ENCODE measurements at places on chromosomes 3 and 15.

DNA sequence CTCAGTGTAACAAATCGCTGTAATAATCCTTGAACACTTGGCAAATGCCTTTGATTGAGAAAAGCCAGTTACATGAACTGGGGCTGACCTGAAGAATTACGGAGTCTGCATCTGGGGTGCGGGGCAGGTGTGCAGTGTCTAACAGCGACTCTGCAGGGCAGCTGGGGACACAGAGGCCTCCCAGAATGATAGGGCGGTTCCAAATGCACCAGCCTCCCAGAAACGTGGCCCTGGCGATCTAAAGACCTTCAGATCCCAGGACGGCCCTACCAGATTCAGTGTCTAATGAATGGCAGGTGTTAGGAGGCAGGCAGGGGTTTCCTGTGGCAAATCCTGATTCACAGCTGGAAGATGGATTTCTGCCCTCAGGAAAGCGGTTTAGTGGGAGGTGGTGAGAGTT is 100.5 kb upstream of the RGMA start:
- no peak for DNase-seq

DNA sequence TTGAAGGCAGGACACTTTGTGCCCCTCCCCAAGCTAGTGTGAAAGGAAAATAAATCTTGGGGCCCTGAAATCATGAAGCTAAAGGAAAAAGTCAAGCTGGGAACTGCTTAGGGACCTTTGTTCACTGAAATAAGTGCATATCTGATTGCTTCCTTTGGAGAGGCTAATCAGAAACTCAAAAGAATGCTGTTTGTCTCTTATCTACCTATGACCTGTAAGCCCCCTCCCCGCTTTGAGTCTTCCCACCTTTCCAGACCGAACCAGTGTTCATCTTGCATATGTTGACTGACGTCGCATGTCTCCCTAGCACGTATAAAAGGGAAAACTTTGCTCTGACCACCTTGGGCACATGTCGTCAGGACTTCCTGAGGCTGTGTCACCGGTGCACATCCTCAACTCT is 53.1 kb downstream of the SLC30A4 start:
- no peak for DNase-seq

DNA sequence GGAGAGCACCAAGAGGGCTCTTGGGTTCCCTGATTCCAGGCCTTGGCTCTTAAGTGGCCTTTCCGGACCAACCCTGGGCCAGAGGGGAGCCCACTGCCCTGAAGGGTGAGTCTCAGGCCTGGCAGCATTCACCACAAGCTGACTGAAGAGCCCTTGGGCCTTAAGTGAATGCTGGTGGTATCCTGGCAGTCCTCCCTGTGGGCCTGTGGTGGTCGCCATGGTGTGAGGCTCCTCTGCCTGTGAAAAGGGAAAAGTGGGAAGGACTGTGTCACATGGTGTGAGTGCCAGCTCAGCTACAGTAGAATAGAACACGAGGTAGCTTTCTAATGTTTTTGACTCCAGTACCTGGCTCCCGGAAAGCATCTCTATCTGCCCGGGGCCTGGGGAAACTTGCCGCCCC is 15.3 kb downstream of the CHDH start:
- no peak for DNase-seq

DNA sequence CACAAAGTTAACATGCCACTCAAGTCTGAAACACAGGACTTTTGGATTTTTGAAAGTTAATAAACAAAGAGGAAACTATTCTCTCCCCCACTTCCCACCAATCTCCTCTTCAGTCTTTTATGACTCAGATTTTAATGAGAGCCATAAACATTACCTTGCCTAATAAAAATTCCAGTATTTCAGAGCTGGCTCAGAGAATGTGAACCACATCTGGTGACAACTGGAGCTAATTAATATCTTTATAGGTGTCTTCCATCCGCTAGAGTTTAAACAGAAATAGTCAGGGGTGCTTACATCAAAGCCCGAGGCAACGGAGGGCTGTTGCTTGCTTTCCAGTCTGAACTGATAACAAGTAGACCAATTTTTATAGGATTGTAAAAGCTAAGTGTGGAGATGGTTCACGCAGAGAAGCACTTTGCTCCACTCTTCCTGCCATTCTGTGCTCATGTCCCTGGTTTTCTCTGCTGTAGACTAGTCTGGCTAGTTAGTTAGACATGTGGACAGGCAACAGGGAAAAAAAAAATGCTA is 363.6 kb downstream of the NR2F2 start:
- DNase-seq = no peak

DNA sequence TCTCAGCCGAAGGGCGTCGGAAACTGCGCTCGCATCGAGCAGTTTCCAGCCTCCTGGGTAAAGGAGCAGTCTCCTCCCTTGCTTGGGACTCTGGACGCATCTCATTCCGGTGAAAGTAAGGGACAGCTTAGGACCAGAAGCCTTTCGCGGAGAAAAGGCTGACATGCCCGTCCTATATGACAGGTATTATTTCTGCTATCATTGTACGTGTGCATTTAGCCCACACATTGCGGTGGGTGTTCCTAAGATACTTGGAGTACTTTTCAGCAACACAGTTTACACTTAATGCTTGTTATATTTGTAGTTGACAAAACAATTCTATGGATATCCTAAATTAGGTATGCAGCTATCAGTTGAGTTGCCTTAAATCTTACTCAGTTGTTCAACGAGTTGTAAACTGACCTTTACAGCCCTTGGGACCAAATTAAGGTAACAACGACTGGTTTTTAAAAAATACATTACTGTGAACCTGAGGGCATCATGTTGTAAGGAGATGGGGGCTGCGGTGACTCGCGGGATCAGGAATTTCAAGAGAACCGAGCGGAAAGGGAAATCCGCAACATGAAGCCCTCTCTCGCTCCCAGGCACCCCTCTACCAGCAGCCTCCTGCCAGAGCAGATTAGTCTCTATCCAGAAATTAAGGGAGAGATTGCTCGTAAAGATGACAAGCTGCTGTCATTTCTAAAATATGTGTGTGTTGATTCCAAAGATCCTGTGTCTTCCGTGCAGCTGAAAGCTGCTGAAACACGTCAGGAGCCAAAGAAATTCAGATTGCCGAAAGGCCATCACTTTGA is 632 bp upstream of the COPS2 start:
- DNase-seq = no peak

GRCh38 chr3:115790759-115791158 is 167.4 kb downstream of the GAP43 start:
- no peak for DNase-seq

GRCh38 chr15:68464448-68465090 is 32.6 kb upstream of the ITGA11 start:
- DNase-seq = no peak

DNA sequence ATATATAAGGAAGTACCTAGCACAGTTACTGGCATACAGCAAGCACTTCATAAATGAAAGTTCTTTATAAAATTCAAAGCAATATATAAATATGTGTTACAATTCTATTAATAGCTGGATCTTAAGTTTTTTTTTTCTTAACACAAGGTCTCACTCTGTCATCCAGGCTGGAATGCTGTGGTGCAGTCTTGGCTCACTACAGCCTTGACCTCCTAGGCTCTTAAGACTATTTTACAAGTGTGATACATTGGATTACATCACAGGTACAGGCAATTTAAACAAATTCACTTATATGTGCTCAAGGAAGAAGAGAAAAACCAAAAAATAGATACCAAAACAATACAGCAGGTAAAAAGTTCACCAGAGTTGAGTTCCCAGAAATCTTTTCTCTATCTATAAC is 60.6 kb downstream of the ZNF280D start:
- DNase-seq = no peak

GRCh38 chr3:189053322-189053721 is 118.4 kb upstream of the TPRG1 start:
- no peak for DNase-seq

- DNase-seq = no peak
These were observed 12.1 kb downstream of the GK5 start for GRCh38 chr3:142213298-142213697.

DNA sequence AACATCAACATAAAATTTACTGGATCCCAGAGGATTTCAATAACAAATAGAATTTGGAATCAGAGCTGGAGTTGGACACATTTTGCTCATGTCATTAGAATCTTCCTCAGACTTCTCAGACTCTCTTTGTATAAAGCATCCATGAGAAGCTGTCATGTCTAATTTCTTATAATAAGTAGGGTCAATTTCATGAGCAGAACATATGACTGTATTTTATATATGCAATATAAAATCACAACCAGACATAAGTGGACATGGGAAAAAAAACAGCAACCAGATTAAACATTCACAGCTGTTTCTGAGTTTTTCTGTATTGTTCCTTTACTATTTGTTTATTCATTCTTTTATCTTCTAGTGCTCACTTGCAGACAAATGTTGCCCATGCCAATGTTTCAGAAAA is 325.5 kb downstream of the RBMS3 start:
- no peak for DNase-seq

DNA sequence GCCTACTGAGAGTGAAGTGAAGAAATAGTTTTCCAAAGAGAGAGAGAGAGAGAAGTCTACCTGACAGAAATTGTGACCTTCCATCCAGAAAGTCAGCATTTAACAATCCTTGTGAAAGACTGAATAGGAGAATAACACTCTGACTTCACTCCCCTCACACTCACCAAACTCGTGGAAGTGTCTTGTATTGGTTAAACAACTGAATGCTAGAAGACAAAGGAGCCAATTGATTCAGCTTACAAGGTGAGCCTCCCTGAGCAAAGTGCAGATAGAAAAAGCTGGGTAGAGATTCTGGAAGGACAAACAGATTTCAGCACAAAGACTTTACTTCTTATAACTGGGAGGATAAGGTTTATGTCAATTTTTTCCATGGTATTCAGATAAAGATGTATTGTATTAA is 40.8 kb upstream of the OSTN start:
- no peak for DNase-seq

DNA sequence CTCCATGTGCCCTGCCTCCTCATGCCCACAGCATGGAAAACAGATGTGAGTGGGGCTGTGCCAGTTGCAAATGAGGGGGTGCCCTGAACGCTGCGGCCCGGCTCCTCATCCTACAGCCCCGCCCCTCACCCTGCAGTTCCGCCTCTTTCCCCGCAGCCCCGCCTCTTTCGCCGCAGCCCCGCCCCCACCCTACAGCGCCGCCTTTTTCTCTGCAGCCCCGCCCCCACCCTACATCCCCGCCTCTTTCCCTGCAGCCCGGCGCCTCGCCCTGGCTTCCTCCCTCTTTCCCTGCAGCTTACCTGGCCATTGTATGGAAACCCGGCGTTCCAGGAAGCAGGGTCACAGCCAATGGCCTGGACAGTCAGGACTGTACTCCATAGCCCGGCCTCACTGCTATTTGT is 284.9 kb downstream of the TLE3 start:
- DNase-seq = no peak

GRCh38 chr15:77772641-77773402 is 140.1 kb upstream of the LINGO1 start:
- no peak for DNase-seq

GRCh38 chr3:137163958-137164357 is 206.2 kb downstream of the IL20RB start:
- no peak for DNase-seq

DNA sequence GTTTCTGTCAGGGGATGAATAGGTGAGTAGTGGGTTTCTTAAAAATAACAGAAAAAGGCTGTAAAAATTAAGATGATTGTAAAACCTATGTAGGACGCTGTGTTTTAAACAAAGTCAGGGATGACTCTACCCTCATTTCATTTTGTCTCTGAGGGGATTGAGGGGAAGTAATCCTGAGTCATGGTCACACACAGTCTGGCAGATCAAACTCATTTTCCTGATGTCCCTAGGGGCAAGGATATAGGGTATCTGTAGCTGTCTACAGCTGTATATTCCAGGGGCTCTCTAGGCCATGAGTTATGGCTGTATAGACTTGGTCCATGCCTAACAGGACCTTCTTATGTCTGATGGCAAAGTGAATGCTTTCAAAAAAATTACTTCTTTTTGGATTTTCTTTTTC is 421.1 kb downstream of the PDCD6IP start:
- no peak for DNase-seq

DNA sequence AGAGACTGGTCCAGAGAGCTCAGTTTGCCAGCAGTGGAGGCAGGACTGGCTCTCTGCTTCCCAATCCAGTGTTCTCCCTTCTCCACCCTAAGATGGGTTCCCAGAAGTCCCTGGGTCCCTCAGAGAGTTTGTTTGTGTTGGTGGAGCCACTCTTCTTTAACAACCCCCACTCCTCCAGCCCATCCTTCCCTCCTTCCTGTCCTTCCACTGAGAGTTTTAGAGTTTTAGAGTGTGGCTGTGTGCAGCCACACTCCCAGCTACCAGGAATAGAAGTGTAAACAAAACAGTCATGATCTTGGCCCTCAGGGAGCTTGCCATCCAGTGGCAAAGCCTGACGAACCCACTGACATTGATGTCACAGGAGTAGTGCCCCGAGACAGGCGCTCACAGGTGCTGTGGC is 12.5 kb upstream of the FBLN2 start:
- no peak for DNase-seq

GRCh38 chr15:74906067-74906449 is 593 bp downstream of the FAM219B start:
- DNase-seq = no peak

DNA sequence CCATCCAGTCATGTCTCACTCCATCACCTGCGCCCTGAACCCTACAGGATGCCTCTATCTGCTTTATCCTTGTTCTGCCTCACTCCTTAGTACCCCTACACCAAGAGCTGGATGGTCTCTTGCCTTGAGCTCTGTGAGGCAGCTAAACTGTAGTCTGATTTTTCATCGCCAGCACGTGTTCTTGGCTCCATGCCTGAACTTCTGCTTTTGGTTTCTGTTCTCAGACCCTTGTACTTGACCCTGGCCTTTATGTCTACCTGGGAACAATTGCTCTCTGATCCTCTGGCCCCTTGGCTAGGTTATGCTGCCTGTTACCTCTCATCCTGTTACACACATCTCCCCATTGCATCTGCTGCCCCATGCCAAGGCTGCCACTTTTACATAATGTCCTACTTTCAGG is 318.0 kb upstream of the LMCD1 start:
- no peak for DNase-seq

DNA sequence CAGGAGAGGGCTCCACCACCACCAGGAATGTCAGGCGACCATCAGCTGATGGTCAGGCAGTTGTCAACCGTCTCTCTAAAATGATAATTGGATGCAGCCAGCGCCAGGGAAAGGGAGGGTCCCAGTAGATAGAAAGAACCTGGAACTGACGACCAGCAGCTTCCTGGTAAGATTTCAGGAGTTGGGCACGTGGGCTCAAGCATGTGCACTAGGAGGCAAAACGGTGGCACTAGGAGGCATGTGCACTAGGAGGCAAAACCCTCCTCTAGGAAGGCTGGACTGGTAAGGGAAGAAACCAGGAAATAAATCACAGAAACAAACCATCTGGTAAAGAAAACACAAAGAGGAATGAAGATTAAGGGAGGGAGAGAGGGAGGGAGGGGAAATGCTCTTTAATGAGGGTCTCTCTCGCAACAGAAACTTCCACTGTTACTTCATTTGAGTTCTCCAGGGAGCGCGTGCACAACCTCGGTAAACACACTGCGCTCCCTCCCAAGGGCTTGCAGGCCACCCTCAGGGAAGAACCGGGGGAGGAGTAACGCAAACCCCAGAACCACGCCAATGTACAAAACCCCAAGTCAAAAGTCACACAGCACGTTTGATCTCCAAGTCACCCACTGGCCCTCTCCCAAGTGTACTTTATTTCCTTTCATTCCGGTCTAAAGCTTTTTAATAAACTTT is 116.7 kb downstream of the XXYLT1 start:
- DNase-seq = no peak

- no peak for DNase-seq
These were observed 40.4 kb downstream of the SRP14 start for GRCh38 chr15:39998511-39999077.
